Kidney tubule cell (primary cell): ENCODE measurements at places on chromosomes 11 and 22.

GRCh38 chr22:20582520-20583361 is 75.3 kb downstream of the MED15 start:
- no peak for DNase-seq

DNA sequence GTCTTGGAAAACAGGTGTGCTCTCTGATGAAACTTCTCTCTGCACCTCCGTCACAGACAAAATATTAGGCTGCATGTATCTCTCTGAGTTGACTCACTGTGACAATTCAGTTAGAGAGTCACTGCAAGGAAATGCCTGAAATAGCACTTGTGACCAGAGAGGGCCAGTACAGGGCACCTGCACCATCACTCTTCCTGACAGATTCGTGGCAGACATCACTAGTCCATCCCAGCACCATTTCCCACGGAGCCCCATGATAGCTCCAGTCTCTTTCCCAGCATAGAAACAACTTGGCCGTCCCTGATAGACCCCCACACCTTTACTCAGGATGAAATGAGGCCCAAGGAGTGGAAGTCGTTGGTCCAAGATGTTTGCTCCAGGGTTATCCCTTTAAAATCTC is 73.3 kb upstream of the ISX start:
- DNase-seq: peak; percentile 47

- no peak for DNase-seq
These were observed 2.8 kb downstream of the SLC17A6 start for GRCh38 chr11:22340701-22341587.

- no peak for DNase-seq
These were observed 56.1 kb downstream of the AASDHPPT start for GRCh38 chr11:106133529-106133928.

GRCh38 chr11:120883404-120884080 is 140.4 kb upstream of the TBCEL start:
- DNase-seq: no peak

GRCh38 chr22:44752285-44753188 is at the start of gene ARHGAP8:
Gene ARHGAP8, plus strand, starts transcription at chr22:44752575. Its CDS starts 33,953 bp downstream, at chr22:44786528.
- DNase-seq: peak; percentile 62
